A172 (cell line): ENCODE measurements at places on chromosomes 3 and 15. TPM values are rescaled to one million over a fixed set of nuclear protein-coding genes. Genes with fewer than 3 reads are reported as not detected.

BCHE gene
- 31.1 and 40.3 TPM in 2 replicates for total RNA-seq

PRR20G gene
- not detected in 2 replicates for total RNA-seq

DNA sequence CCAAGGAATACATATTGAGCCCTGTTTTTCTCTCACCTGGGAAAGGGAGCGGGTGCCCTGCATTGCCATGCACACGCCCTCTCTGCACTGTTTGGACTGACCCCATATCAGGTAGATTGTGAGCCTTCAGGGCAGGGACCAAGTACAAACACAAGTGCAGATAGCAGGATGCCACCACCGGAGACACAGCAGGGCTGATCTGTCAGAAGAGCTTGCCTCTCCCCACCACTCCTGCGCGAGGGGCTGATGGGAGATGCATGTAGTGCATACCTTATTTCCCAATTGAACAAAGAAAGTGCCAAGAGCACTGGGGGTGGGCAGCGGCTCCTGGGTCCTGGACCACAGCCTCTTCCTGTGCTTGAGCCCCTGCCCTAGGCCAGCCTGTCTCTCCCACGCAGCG, 9.0 kb upstream of the SLCO2A1 start:
- no peak for DNase-seq

DNA sequence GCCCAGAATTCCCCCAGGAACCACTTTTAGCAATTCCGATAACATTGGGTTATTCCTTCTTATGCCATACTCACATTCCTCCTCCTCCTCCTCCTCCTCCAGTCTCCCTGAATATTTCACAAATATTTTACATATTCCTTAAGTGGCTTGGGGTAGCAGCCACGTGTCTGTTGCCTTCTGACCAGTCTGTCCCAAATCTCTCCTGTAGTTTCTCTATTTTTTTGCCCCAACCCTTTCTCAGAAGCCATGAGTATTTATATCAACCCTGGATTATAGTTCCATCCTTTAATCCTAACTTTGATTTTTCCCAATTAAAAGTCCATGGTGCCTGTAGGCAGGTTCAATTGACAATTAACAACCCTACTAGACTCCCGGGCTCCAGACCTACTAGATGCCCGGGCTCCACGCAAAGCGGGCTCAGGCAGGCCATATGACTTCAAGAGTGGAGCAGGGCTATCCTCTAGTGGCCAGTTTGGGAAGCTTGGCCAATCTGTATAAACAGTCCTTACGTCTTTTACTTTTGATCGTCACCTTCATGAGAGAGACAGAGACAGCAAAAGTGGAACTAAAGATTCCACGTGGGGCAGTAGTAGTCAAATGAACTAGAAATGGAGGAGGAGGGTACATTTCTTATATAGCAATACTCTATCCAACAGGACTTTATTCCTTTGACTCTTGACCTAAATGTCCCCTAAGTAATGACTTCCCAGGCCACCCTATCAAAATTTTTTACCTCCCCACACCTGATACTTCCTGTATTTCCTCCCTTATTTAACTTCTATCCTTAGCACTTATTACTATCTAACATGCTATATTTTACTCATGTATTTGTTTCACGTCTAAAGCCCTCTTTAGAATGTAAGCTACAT, 69.7 kb downstream of the USF3 start:
- peak; percentile 72 for DNase-seq

- DNase-seq = no peak
Observed at GRCh38 chr3:190655933-190656332, 142.0 kb downstream of the IL1RAP start.

GRCh38 chr3:39146083-39146501, 7.3 kb downstream of the CSRNP1 start:
- peak; percentile 72 for DNase-seq

DNA sequence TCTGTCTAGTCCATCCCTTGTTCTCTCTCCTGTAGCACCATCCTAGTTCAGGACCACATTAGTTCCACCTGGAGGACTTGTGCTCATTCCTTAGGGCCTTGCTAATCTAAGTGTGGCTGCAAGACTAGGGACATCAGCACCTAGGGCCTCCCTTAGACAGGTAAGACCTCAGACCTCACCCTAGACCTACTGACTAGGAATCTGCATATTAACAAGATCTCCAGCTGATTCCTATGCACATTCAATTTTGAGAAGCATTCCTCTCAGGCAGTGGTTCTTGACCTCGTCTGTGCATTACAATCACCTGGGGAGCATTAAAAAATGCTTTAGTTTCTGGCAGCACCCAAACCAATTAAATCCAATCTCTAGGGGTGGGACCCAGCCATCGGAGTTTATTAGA, 238.4 kb upstream of the RGMA start:
- DNase-seq = no peak

THOC7 gene
- 104 and 130 TPM in 2 replicates for total RNA-seq

SMAD6 gene
- 20.8 and 37.9 TPM in 2 replicates for total RNA-seq

DNA sequence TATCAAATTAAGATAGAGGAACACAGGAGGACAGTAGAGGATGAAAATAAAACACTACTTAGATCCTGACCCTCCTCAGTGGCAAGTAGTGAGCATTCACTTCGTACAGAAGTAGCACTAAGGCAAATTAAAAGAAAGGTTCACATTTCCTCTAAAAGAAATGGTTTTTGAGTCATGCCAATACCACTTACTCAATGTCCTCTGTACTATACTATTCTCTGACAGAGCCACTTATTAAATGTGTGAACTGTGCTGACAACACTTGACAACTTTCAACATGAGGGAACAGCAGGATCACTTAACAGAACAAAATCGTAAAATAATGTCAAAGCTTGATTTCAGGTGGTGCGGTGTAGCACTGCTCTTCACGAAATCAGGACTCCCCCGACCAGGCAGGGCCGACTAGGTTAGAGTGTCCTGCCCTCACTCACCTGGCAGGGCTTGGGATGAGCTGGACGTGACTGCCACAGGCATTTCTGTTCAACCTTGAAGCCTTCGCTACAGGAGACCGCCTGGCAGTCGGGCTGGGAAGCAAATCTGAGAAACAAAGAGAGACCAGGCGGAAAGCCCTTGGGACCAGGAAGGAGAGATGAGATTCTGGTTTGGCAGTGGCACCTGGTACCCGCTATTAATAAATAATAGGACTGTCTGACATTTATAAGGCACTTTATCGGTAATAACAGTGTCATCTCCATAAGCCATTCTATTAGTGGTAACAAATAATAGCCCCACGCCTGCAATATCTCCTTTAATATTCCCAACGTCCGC, 611 bp upstream of the SLC27A2 start:
- no peak for DNase-seq

DNA sequence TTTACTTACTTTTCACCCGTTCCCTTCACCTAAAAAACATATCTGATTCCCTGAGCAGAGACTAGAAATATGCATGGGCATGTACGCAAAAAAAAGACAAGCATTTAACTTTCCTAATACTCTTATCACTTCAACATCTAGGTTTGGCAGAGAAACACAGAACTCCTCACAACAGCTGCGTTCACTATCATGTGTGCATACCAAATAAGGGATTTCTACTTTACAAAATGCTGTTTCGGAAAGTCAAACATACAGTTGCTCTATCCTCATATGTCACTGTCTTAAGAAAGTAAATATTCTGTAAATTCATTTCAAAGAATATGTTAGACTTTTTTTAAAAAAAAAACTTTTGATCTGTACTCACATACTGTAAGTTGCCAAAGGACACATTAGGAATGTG, 65.1 kb upstream of the CBLB start:
- no peak for DNase-seq

GRCh38 chr3:154120961-154121700, at the start of gene ARHGEF26:
TSS of gene ARHGEF26 (plus strand) at chr3:154121390. CDS start at chr3:154121993, 603 bp downstream.
- peak; percentile 67 for DNase-seq

GRCh38 chr3:38600551-38600950, 48.9 kb downstream of the SCN5A start:
- DNase-seq = no peak
